ENCODE measurements at places on chromosomes 13 and 19.

GRCh38 chr19:34994643-34995541 is 5.2 kb upstream of the GRAMD1A start:
- DNase-seq = peak; percentile 54
- H3K27me3 ChIP-seq = 0 out of 2 replicates have a peak, but pooled peaks cover 4% of the 10 kb centered on the region
- H3K27ac ChIP-seq = no peak overlapping the region
- no peaks in the 10 kb centered on the region for H3K36me3 ChIP-seq
- no peak overlapping the region for H3K4me3 ChIP-seq
- peaks cover 20% of the 10 kb centered on the region for H3K4me1 ChIP-seq

- no peak within 1 kb of the TSS for H3K4me3 ChIP-seq
- no peak for DNase-seq
- H3K4me1 ChIP-seq = peaks cover 33% of the 10 kb centered on the region
- H3K27ac ChIP-seq = peak within 1 kb of the TSS; percentile 35
Measured at GRCh38 chr19:47309608-47310007, at the start of gene C5AR1. Gene C5AR1, plus strand, starts transcription at chr19:47309861. Its CDS starts 35 bp downstream, at chr19:47309896.

DNA sequence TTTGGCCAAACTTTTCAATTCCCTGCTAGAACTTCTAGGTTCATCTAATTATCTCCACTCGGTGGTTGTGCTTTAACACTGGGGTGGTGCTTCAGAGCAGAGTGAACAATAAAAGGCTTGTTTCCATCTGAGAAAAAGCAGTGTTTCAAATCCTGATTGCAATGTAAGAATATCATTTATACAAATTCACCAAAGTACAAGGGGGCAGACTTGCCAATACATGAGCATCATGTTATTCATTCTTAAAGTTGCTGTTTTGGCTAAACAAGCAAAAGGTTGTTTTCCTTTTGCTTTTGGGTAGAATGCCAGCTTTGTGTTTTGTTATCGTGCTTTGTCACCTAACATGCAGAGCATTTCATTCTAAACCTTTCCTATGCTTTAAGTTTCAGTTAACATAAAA is 78.5 kb upstream of the UBAC2 start:
- DNase-seq = no peak
- no peaks in the 10 kb centered on the region for H3K36me3 ChIP-seq
- H3K4me3 ChIP-seq = no peak overlapping the region
- peaks cover 11% of the 10 kb centered on the region for H3K4me1 ChIP-seq
- no peaks in the 10 kb centered on the region for H3K27me3 ChIP-seq
- no peak overlapping the region for H3K27ac ChIP-seq

DNA sequence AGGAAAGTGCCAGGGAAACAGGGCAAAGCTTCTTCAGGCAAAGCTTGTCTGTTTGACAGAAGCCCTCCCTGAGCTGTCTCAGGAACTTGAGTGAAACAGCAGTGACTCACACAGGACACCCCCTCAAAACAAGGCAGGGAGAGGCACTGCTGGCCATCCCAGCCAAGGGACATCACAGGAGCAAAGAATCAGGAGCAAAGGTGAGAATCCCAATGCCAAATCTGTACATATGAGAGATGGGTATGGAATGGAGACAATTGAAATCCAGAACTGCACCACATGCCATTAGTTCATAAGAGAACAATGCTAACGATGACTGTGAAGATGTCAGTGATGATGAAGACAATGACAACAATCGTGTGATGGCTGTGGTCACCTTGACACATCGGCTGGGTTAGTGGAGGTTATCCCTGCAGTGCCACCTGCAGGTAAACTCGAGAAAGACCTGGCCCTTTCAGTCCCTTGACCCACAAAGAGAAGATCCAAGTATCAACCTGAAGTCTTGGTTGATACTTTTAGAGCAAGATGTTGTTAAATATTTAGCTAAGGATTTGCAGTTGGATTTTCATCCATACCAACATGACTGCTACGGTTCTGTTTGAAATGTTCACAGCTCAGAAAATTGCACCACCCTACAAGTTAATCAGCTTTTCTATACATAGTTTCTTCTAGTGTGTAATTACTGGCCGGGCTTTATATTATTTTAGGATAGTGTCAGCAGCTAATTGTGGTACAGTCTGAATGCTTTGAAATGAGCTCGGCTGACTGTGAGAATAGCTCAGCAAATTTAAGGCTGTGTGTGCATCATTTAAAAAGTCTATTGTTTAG is 42.0 kb upstream of the IPO5 start:
- peak; percentile 41 for DNase-seq
- H3K36me3 ChIP-seq = no peaks in the 10 kb centered on the region
- H3K4me1 ChIP-seq = no peaks in the 10 kb centered on the region
- H3K27me3 ChIP-seq = no peaks in the 10 kb centered on the region

DNA sequence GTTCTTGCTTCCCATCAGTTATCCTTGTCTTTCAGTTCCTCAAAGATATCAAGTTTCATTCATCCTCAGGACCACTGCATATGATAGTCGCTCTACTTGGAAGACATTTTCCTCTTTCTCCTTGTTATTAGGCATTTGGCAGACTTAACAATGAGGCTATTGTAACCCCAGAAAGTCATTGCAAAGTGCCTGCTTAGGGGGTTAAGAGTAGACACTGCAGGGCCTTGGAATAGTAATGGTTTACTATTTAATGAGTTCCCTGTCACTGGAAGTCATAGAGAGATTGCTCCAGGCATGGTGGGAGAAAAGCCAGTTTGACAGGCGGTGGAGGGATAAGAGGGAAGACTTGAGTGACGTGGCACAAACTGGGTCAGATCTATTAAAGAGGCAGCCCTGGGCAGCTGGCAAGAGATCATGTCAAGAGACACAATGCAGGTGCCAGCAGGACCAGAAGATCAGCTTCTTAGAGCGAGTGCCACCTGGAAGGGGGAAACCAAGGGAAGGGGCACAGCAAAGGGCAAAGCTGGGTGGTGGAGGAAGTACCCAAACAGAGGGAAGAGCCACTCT is 16.8 kb upstream of the CPB2 start:
- no peak overlapping the region for H3K4me3 ChIP-seq
- peaks cover 8% of the 10 kb centered on the region for H3K4me1 ChIP-seq
- H3K27ac ChIP-seq = no peak overlapping the region
- no peak for DNase-seq

DNA sequence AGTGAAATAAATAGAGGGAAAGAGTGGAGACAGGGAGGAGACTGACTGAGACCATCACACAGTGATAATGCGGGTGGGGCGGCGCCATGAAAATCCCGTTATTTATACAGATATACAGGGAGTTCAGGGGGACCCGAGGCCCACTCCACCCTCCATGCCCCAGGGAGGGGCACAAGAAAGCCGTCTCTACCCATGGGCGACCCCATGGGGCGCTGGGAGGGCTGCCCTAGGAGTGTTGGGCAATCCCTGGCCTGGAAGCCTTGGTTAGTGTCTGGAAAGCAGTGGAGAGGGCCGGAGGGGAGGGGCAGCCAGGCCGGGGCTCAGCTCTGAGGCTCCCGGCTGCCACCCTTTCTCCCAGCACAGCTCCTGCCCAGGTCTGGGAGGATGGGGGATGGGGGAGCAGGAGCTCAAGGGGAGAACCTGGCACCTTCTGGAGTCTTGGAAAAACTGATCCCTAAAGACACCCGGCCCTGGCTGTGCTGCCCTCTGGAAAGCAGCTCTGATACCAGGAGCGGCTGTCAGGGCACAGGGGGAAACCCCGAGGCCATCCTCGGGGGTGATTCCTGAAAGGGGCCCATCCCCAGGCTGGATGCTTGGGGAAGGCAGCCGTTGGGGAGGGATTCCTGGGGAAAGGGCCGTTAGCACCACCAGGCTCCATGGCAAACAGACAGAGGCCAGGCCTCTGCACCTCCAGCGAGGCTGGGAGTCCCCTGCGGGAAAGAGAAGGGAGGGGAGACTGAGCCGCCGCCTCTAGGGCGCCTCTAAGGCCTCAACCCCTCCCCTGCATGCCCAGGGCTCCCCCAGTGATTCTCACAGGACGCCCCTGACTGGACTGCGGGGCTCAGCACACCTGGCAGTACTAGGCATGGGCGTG is 3.0 kb upstream of the PRKD2 start:
- H3K4me1 ChIP-seq = peaks cover 17% of the 10 kb centered on the region
- H3K36me3 ChIP-seq = peaks cover 8% of the 10 kb centered on the region
- H3K27ac ChIP-seq = no peak overlapping the region
- DNase-seq = no peak

GRCh38 chr13:107005577-107005976 is 437.6 kb upstream of the ARGLU1 start:
- no peaks in the 10 kb centered on the region for H3K4me1 ChIP-seq
- DNase-seq = no peak
- H3K27me3 ChIP-seq = no peaks in the 10 kb centered on the region
- H3K27ac ChIP-seq = no peak overlapping the region

GRCh38 chr19:31146015-31146414 is 203.2 kb downstream of the TSHZ3 start:
- H3K4me3 ChIP-seq = no peak overlapping the region
- no peaks in the 10 kb centered on the region for H3K4me1 ChIP-seq
- no peak for DNase-seq
- no peaks in the 10 kb centered on the region for H3K36me3 ChIP-seq

- H3K27ac ChIP-seq = no peak overlapping the region
- no peaks in the 10 kb centered on the region for H3K27me3 ChIP-seq
- no peak overlapping the region for H3K4me3 ChIP-seq
- H3K36me3 ChIP-seq = no peaks in the 10 kb centered on the region
Measured at GRCh38 chr13:107216046-107216755, 648.3 kb upstream of the ARGLU1 start.

DNA sequence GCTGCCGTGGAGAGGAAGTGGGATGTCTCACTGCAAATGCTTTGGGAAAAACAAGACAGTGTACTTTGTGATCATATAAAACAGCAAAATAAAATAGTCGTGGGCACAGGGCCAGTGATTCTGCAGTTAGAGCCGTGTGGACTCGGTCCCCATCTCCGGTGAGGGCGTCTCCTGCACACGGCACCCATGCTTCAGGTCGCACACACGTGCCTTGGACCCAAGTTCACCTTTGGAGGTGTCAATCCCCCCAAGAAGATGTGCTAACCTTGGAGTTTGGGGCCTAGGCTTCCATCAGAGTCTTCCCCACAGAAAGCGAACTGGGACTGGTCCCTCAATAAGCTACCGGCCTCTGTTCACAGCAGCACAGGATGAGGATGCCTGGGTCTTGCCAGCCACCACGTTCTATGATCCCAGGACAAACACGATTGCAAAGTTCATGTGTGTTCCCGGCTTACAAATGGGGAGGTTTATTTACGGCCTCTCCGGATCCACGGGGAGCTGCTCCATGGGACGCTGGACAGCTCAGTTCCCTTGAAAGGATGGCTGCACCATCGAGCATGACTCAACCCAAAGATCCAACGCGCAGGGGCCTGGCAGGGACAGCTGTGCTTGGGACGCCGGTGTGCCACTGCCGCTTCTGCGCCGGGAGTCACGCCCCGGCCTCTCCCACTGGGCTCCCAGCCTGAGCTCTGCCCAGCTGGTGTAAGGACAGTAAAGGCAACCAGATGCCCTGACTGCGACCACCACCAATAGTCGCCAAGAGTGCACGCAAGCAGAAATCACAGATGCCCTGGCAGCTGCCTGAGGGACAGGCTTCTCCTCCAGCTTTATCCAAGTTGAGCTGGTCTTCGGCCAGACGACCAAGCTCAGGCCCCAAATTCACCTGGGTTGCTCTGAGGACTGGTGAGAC is 8.6 kb downstream of the GAS6 start:
- peaks cover 2% of the 10 kb centered on the region for H3K4me1 ChIP-seq
- no peak for DNase-seq
- H3K4me3 ChIP-seq = no peak overlapping the region
- H3K36me3 ChIP-seq = 0 out of 2 replicates have a peak, but pooled peaks cover 3% of the 10 kb centered on the region
- no peaks in the 10 kb centered on the region for H3K27me3 ChIP-seq

GRCh38 chr19:19059837-19060611 is 3.8 kb upstream of the SLC25A42 start:
- peaks cover 28% of the 10 kb centered on the region for H3K4me1 ChIP-seq
- no peaks in the 10 kb centered on the region for H3K36me3 ChIP-seq
- H3K4me3 ChIP-seq = no peak overlapping the region
- DNase-seq = no peak
- H3K27ac ChIP-seq = no peak overlapping the region

GRCh38 chr19:16115301-16116039 is 3.8 kb downstream of the RAB8A start:
- no peak for DNase-seq
- no peaks in the 10 kb centered on the region for H3K27me3 ChIP-seq
- no peak overlapping the region for H3K4me3 ChIP-seq
- peaks cover 11% of the 10 kb centered on the region for H3K36me3 ChIP-seq
- no peak overlapping the region for H3K27ac ChIP-seq

GRCh38 chr13:98221234-98221633 is 44.2 kb upstream of the RNF113B start:
- no peaks in the 10 kb centered on the region for H3K36me3 ChIP-seq
- H3K27ac ChIP-seq = no peak overlapping the region
- H3K27me3 ChIP-seq = no peaks in the 10 kb centered on the region
- H3K4me1 ChIP-seq = peaks cover 16% of the 10 kb centered on the region
- no peak overlapping the region for H3K4me3 ChIP-seq

DNA sequence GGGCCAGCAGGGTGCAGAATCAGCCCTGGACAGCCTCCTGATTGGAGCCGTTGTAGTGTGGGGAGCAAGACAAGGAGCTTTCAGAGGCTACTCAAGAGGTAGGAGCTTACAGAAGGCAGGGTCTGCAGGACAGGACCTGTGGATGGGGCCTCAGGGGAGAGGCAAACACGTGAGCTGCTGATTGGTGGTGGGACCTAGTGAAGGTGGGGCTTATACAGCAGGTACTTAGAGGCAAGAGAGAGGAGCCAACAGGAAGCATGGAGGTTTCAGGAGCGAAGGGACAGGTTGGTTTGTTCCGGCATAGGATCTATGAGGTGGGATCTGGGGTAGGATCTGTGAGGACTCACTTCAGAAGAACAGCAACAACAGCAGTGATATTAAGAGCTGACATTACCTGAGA is 32.4 kb downstream of the ZSWIM4 start:
- no peak overlapping the region for H3K4me3 ChIP-seq
- no peaks in the 10 kb centered on the region for H3K4me1 ChIP-seq
- no peak for DNase-seq
- no peak overlapping the region for H3K27ac ChIP-seq
- H3K27me3 ChIP-seq = no peaks in the 10 kb centered on the region
- H3K36me3 ChIP-seq = no peaks in the 10 kb centered on the region

DNA sequence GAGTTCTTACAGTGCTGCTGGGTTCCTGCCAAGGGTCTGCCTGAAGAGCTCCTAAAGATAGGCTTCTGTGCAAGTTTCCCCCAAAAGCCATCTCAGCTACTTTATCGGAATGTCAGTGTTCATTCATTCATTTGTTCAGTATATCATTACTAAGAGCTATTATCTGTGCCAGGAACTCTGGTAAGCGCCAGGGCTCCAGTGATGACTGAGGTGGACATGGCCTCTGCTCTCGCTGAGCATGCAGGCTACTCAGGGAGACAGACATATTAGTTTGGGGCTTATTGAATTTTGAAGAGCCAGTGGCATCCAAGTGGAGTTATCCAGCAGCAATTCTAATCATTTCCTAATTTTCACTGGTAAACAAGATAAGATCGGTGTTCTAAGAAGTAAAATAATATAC is 65.8 kb downstream of the DGKH start:
- no peaks in the 10 kb centered on the region for H3K36me3 ChIP-seq
- no peak for DNase-seq
- no peaks in the 10 kb centered on the region for H3K4me1 ChIP-seq
- H3K27me3 ChIP-seq = no peaks in the 10 kb centered on the region

- H3K27me3 ChIP-seq = no peaks in the 10 kb centered on the region
- no peaks in the 10 kb centered on the region for H3K4me1 ChIP-seq
- no peak for DNase-seq
- no peaks in the 10 kb centered on the region for H3K36me3 ChIP-seq
Measured at GRCh38 chr13:68588623-68589022, 1358.5 kb upstream of the PCDH9 start.

Data from PC-9 (cell line).